ENCODE measurements at places on chromosomes 2 and 18.

DNA sequence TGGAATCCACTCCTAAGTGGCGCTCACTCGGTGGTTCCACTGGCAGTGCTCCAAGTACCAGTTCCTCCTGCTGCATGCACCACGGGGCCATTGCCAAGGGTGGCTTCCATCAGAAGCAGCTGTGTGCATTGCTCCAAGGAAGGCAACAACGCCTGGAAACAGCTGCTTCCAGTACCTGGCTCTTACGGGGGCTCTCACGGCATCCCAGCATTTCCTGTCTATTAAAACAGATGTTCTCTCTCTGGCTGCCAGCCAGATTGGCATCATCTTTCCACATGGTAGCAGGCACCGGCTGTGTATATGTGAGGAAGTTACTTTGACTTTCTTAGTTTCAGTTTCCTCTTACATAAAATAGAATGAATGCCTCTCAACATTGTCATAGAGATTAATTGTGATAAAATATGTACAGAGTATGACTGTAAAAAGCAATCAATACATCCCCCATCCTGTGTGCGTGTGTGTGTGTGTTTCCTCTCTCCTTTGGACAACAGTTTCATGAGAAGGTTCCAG, 84.9 kb downstream of the CMPK2 start:
- peak; percentile 27 for DNase-seq

DNA sequence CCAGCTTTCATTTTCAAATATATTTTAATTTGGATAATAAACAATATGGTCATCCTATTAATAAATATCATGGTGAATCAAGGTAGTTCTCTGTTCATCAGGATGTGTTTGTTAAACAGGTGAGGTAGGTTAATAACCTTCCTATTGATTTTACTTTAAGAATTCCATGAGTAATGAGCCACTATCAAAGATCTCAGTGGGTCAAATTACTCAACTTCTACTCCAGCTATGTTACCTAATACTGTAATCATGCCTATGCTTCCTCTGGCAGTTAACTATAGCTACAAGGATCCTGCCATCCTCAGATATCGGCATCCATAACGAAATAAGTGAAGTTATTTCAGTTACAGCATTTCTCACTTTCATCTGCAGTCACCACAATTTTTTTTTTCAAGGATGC, 289.6 kb upstream of the SLC8A1 start:
- no peak for DNase-seq

GRCh38 chr2:174753038-174753633, 11.1 kb downstream of the CHRNA1 start:
- DNase-seq: no peak

GRCh38 chr2:8598295-8599165, 83.3 kb upstream of the ID2 start:
- no peak for DNase-seq

- DNase-seq: no peak
These were observed 273.8 kb upstream of the SLC14A2 start for GRCh38 chr18:45341454-45341853.

DNA sequence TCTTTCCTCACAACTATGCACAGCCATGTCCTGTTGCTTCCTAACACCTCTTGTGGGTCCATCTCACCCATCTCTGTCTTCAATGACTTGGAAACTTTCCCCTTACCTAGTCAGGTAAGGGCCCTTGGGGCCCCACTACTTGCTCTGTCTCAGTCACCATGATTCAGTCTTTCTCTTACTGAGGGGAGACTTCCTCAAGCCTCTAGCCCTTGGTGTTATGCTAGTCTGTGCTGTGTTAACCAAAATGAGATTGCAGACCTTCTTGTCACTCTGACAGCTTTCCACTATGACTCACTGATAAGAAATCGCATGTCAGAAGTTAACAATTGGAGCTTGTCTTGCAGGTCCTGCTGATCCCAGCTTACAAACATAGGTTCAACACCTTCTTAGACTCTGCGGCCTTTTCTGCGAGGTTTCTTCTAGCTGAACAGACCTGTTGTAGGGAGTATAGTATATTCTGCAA, 65.3 kb downstream of the WDR75 start:
- DNase-seq: no peak

GRCh38 chr2:181307203-181307991, 149.8 kb upstream of the ITGA4 start:
- DNase-seq: no peak

- peak; percentile 70 for DNase-seq
These were observed 11.4 kb downstream of the ID2 start for GRCh38 chr2:8693157-8693821.

- DNase-seq: no peak
These were observed 317.5 kb upstream of the TRIB2 start for GRCh38 chr2:12399240-12399639.

GRCh38 chr2:132670496-132671150, 618 bp upstream of the LYPD1 start:
- DNase-seq: peak; percentile 51

DNA sequence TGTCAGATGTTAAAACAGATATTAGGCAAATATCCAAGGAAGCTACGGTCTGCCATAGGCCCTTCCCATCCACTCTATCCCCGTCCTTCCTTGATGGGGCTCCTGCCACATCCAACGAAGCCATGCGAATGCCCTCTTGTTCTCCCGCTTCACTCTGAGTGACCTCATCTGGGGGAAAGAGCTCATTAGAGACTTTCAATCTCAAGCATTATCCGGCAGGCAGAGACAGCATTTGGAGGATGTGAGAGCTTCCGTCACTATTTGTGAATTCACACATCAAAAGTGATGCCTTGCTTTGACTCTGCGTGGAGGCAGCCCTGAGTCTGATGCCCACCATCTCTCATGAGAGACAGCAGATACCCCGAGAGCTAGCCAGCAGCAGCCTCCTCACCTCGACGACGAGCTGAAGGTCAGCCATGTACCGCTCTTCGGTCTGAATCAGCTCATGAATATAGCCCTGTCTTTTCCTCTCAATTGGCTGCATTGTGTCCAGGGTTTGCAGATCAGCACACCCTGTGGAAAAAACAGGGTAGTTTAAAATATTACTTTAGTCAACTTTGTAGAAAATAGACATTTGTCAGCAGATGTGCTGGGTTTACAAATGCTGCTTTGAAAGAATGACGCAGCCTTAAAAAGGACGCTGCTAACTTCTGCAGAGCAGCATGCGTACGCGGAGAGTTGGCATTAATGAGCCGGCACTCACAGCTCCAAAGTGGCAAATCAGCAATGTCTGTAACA, 45.9 kb downstream of the FAM228A start:
- no peak for DNase-seq

GRCh38 chr2:65049010-65049639, 7.1 kb upstream of the CEP68 start:
- DNase-seq: no peak

DNA sequence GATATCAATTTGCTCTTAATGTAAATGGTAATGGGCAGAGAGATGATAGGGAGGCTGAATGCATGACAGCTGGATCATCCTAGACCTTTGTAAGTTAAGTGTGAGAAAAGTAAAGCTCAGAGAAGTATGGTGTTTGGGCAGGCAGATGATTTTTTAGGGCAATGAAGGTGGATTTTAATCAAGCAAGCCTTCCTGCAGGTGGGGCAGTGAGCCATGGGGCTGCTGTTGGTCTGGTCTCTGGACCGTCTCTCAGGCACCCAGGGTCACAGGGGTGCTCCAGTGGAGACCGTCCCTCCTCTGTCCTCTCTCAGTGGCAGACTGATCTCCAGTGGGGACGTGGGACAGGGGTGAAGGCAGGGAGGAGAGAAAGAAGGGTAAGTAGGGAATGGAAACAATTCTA, 69.8 kb upstream of the STK17B start:
- DNase-seq: no peak

GRCh38 chr2:223053484-223054192, 1.6 kb downstream of the KCNE4 start:
- DNase-seq: no peak

GRCh38 chr2:170229744-170230143, 51.8 kb downstream of the MYO3B start:
- no peak for DNase-seq

DNA sequence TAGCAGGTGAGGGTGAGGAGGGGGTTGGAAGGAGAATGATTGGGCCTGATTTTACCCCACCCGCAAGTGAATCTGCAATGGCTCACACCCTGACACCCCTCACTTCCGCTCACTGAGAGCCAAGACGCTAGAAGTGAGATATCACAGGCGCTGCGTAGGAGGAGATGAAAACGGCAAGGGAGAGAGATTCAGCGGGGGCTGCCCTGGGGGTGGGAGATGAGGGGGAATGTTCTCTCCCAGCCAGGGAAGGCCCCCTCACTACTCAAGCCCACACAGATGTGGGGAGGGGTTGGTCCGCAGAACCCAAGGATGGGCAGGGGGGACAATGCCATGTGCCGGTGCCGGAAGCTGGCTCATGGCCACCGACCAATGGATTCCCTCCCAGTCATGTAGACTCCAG, 32.9 kb downstream of the LOXHD1 start:
- no peak for DNase-seq

GRCh38 chr2:218368621-218369153, 12.0 kb downstream of the CATIP start:
- DNase-seq: peak; percentile 35

DNA sequence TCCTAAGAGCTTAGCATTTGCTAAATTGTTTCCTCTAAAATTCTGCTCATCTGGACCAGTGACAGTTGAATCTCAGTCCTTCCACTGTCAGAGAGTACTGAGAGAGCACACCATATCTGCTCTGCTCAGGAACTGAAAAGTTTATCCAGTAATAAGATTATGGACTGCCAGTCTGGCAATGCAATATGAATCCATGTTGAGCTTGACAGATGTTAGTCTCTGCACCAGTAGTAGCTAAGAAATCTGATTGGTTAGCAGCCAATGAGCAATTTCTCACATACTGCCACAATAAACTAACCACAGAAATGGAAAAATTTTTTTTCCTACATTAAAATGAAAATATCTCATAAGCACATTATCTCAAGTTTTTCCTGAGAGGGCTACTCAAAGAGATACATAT, 2.3 kb downstream of the PRKD3 start:
- no peak for DNase-seq

GRCh38 chr2:50614056-50614455, 417.9 kb downstream of the NRXN1 start:
- no peak for DNase-seq

DNA sequence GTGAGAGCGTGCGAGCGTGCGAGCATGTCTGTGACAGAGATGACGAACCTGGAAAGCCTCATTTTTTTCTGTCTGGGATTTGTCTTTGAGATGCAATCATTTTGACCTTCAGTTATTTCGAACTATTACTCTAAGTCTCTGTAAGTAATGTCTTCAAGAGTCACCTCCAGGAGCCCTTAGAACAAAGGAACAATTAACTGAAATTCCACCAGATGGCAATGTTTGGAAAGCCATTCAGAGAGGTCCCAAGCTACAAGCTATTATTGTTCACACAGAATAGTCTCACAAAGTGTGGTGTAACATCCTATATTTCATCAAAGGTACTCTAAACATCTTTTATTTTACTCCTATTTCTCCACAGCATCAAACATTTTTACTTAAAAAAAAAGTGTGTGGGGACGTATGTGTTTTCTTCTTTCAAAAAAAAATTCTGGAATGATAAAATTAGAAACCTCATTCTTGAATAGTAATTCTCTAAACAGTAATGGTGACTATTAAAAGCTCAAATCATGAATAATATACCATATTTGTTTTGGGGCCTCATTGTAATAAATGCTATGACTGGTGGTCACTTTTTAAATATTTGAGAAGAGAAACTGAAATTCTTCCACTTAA, 35.1 kb upstream of the MAPRE2 start:
- peak; percentile 64 for DNase-seq

DNA sequence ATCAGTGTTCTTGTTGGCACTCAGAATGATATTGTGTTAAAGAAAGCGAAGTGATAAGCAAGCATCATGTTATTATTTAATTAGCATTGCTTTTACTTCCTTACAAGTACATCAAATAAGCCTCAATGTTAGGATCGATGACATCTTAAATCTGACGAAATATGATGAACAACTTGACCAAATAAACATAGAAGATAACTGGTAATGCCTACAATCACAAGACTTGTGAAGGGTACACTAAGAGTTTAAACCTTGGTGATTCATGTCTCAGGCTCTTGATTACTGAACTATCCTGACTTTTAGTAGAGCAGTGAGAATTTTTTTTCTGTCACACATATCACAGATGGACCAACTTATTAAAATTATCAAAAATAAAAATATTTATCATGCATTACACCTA, 500.8 kb upstream of the ZEB2 start:
- no peak for DNase-seq

DNA sequence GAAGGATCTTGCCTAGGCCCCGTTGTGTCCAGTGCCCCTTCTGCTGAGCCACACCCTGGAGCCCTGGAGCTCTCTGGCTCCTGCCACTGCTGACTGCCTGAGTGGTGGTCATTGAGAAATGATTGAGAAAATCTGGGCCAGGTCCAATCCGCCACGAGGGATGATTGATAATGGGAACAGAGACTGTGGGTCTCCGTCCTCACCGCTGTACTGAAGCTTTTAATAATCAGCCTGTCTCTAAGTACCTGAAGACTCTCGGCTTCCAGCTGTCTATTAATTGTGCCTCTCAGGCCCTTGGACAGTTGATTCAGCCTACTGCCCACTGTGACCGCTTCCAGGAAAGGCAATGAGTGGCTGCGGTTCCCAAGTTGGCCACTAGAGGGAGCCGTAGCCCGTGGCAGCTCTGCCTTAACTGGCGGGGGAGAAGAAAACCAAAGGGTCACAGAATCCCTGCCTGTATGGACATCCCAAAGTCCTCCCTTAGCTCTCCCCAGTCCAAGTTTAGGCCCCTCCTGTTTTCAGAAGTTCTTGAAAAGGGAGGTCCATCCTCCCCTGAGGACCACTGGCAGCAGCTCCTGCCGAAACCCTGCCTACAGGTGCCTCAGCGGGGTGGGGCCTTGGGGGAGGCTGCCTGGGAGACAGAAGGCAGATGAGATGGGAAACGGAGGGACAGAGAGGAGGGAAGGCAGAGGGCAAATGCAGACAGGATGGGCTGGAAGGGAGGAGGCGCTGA, 213.6 kb downstream of the TNS1 start:
- DNase-seq: peak; percentile 88

DNA sequence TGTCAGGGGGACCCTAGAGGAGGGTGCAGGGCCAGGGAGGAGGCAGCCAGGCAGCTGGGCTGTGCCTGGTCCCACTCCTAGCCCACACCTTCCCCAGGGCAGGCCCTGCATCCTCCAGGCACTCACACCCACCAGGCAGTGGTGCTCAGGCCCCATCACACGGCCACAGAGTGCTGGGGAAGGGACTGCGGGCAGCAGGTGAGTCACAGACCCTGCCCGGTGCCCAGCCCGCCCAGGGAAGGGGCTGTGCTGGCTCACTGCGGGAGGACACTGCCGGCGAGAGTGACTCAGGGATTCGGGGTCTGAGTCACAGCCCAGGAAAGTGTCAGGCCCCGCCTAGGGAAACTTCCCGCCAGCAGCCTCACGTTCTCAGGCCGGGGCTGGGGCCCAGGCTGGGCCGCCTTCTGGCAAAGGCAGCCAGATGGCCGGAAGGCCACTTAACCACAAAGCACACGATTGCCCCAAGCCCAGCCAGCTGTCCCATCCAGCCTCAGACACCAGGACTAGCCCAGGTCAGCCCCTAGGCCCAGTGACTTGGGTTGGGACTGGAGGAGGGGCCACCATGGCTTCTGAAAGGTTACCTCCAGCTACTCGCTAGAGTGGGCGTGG, 42.2 kb downstream of the BIN1 start:
- DNase-seq: no peak

- DNase-seq: no peak
These were observed 7.9 kb downstream of the PKP4 start for GRCh38 chr2:158464426-158465281.
